M059J (cell line): ENCODE measurements at places on chromosomes 7 and 10. TPM values are rescaled to one million over a fixed set of nuclear protein-coding genes. Genes with fewer than 3 reads are reported as not detected.
A peak's percentile ranks its signal among the peaks of the same experiment; 100 is the strongest.

GRCh38 chr7:150435390-150436073, 14.9 kb upstream of the GIMAP8 start:
- no peak for DNase-seq

- DNase-seq: no peak
Measured at GRCh38 chr7:22879280-22879679, 56.6 kb upstream of the TOMM7 start.

DNA sequence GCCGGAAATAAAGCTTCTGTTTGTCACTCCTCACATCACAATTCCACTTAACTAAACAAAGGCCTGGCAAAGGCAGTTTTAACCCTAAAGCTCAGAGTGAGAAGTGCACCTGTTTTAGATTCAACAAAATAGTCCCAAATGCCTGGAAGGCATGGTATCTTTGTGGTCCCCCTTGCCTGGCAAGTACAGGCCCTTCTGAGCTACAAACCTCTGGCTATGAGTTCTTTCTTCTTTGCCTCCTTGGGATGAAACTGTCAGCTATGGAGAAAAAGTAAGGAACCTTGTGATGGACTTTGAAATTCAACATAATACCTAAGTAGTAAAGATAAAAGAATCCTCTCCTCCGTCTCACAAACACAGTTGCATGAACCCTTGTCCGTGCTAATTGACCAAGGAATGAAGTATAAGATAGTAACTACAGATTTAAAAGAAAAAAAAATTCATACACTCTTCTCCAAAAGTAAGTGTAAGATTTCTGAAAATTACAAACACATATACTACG, 244.5 kb upstream of the ETV1 start:
- no peak for DNase-seq

DNA sequence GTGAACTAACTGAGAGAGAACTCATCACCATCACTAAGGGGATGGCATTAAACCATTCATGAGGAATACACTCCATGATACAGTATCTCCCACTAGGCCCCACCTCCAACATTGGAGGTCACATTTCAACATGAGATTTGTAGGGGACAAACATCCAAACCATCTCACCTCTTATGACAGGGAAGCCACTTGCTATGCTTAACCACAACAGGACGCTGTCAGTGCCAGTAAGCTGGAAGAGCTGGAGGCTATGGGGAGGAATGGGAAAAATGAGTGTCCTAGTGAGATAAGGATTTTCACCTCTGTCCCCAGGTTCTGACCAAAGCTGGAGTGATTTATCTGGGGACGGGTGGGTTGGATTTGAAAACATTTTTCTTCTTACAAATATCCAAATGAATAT, 17.6 kb downstream of the PLCE1 start:
- peak; percentile 78 for DNase-seq

- no peak for DNase-seq
Measured at GRCh38 chr10:3287572-3288445, 115.2 kb upstream of the PITRM1 start.

Gene TFPI2
- 18.5 and 28.7 TPM in 2 replicates for total RNA-seq
